ENCODE measurements at places on chromosomes 2 and 18.

- H3K4me3 ChIP-seq, result no peak overlapping the region
- peaks cover 71% of the 10 kb centered on the region for H3K4me1 ChIP-seq
- no peaks in the 10 kb centered on the region for H3K36me3 ChIP-seq
These were observed 100.9 kb downstream of the ASAP2 start for GRCh38 chr2:9307535-9307934.

DNA sequence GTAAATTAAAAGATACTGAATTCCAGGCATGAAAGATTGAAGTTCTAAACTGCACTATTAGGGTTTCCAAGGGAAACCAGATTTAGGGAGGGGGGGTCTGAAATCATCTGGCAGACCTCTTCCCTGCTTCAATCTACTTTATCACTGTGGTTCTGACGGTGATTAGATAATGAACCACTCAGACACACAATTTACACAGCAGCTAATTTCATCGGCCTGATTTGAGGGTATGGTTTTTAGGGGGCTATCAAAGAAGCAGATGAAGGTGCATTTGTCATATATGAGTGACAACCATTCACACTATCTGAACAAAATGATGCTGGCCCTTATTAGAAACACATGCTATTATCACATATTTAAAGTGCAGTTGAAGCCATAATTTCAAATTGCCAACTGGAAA is 106.0 kb downstream of the OLA1 start:
- no peaks in the 10 kb centered on the region for H3K27me3 ChIP-seq
- H3K4me1 ChIP-seq, result no peaks in the 10 kb centered on the region
- no peak overlapping the region for H3K27ac ChIP-seq
- DNase-seq, result no peak
- no peak overlapping the region for H3K4me3 ChIP-seq

DNA sequence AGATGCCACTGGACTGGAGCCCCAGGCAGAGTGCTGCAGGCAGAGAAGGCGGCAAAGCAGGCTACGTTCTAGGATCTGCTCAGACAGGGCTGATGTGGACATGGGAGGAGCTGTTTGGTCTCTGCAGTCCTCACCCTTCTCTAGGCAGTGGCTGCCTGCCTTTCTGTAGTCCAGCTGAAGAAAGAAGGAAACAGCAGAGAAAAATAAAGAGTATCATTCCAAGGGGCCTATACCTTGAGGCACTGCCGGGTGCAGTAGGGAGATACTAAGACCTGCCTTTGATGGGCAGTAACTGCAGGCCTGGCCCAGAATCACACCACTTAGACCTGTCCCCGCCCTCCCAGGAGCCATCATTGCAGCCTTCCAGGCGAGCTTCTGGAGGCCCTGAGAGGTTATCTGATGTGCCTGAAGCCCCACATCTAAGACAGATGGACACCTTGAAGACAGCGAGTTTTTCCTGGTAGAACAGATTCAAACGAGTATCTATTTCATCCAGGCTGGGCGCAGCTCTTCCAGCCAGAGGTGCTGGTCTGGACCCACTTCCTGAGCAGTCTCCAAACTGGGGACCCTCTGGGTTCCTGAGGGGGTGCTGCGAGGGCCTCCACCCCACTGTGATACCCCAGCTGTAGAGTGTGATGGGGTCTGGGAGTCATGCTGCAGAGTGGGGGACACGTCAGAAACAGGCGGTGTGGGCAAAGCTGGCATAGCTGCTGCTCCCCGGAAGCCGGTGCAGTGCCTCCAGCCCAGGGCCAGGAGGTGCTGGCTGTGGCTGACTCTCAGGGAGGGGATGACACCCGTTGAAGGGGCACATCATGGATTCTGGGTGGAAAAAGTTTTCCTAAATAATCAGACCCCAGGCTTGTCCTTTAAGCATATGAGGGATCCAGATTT is 87.3 kb upstream of the OTOS start:
- no peak for DNase-seq
- no peaks in the 10 kb centered on the region for H3K27me3 ChIP-seq
- no peaks in the 10 kb centered on the region for H3K36me3 ChIP-seq

GRCh38 chr2:96233880-96234316 is 25.3 kb upstream of the STARD7 start:
- no peaks in the 10 kb centered on the region for H3K4me1 ChIP-seq
- no peak for DNase-seq
- H3K36me3 ChIP-seq, result no peaks in the 10 kb centered on the region
- no peaks in the 10 kb centered on the region for H3K27me3 ChIP-seq

DNA sequence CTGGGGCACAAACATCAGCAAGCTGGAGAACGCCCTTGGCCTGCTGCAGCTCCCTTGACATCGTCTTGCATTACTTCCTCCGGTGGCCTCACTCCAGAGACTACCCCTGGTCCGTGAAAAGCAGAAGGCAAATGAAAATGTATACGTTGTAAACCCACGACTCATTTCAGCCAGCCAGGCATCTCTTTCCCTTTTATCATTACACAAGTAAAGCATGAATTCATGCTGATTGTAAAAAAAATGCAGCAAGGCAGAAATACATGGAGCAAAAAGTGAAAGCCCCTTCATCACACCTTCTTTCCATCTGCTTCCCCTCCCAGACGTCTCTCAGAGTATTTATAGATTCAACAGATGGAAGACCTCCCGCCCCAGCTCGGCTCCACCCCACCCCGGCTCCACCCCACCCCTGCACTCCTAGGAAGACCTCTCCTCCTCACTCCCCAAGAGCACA is 41.6 kb upstream of the RALBP1 start:
- H3K27ac ChIP-seq, result peak overlapping the region; percentile 73
- H3K27me3 ChIP-seq, result no peaks in the 10 kb centered on the region
- H3K36me3 ChIP-seq, result no peaks in the 10 kb centered on the region
- DNase-seq, result no peak
- no peak overlapping the region for H3K4me3 ChIP-seq

Measured in tibial nerve (tissue), 4 donors.